ENCODE measurements at places on chromosomes 3 and 15. TPM values are rescaled to one million over a fixed set of nuclear protein-coding genes. Genes with fewer than 3 reads are reported as not detected.

ARHGEF26 gene
- total RNA-seq = 5.1 TPM

MME gene
- total RNA-seq = 1.9 TPM

SI gene
- total RNA-seq = not detected

MOBP gene
- not detected for total RNA-seq

HAPLN3 gene
- 2.9 TPM for total RNA-seq

GPR156 gene
- total RNA-seq = not detected

WNT5A gene
- 2.4 TPM for total RNA-seq

GRCh38 chr3:66196633-66197032, 24.2 kb upstream of the SLC25A26 start:
- no peak for DNase-seq
- H3K4me3 ChIP-seq = no peak overlapping the region
- H3K27me3 ChIP-seq = no peaks in the 10 kb centered on the region
- no peaks in the 10 kb centered on the region for H3K36me3 ChIP-seq

DNA sequence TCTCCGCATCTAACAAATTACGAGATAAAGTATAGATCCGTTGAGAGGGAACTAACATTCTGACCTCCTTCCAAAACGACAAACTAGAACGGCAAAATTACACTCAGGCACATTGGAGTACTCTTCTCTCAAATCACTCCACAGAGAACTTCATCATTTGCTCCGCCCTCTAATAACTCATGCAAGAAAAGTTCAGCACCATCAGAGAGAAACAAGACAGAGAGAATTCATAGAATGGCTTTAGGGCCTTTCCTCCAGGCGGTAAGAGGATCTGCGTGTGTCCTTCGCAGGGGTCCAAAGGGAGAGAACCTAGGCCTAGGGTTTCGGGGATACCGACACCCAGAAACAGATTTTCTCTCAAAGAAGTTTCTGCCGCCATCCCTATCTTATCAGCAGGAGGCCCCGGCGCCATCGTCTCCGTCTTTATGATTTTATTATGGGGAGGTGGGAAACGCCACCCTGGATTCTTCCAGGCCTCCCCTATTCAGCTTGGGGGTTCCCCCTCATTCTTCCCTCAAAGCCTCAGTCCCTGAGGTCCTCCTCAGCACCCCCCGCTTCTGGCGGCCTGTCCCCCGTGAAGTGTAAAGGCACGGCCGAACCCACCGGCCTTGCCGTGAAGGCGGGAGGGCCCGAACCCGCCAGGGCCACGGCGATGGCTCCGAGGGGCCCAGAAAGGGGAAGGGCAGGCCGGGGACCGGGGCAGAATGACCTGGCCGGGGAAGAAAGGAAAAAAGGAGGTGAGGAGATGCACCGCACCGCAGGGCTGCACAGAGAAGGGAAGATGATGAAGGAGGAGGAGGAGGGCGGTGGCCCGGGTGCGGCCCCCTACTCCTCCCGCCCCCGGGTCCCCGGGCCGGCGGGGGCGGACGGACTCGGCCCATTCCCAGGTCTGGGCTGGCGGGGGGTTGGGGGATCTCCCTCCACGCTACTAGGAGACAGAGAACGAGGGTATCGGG, 768 bp downstream of the UBXN7 start:
- no peaks in the 10 kb centered on the region for H3K27me3 ChIP-seq
- peak overlapping the region; percentile 77 for H3K27ac ChIP-seq
- no peaks in the 10 kb centered on the region for H3K4me1 ChIP-seq
- no peaks in the 10 kb centered on the region for H3K36me3 ChIP-seq

- no peak for DNase-seq
- no peaks in the 10 kb centered on the region for H3K27me3 ChIP-seq
- H3K4me3 ChIP-seq = no peak overlapping the region
- no peaks in the 10 kb centered on the region for H3K4me1 ChIP-seq
- H3K27ac ChIP-seq = no peak overlapping the region
- no peaks in the 10 kb centered on the region for H3K36me3 ChIP-seq
Observed at GRCh38 chr3:108357042-108357441, 60.7 kb downstream of the HHLA2 start.

DNA sequence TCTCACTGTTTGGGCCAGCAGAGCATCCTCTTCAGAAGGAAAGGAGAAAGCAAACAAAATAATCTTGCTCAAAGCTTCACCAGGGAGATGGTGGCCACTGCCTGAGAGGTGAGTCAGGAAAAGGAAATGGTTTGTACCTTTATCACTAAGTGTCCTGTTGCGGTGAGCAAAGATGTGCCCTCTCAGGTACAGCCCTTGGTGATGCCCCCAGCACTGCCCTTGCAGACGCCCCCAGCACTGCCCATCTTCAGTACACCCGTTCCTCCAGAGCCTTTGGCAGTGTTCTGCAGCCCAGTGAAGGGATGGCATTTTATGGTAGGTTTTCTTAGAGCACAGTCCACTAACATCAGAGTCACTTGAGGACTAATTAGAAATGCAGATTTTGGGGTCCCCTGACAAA, 92.3 kb downstream of the ZNF621 start:
- H3K4me1 ChIP-seq = no peaks in the 10 kb centered on the region
- H3K4me3 ChIP-seq = no peak overlapping the region
- H3K36me3 ChIP-seq = no peaks in the 10 kb centered on the region
- no peak overlapping the region for H3K27ac ChIP-seq
- H3K27me3 ChIP-seq = no peaks in the 10 kb centered on the region

GRCh38 chr15:66834881-66835878, 133.1 kb downstream of the SMAD6 start:
- no peaks in the 10 kb centered on the region for H3K27me3 ChIP-seq
- no peak overlapping the region for H3K4me3 ChIP-seq
- peak; percentile 40 for DNase-seq
- H3K27ac ChIP-seq = no peak overlapping the region
- H3K4me1 ChIP-seq = no peaks in the 10 kb centered on the region

GRCh38 chr3:97885931-97886824, 64.4 kb downstream of the CRYBG3 start:
- no peak overlapping the region for H3K27ac ChIP-seq
- DNase-seq = no peak
- H3K36me3 ChIP-seq = peaks cover 26% of the 10 kb centered on the region

- no peaks in the 10 kb centered on the region for H3K36me3 ChIP-seq
- H3K27me3 ChIP-seq = no peaks in the 10 kb centered on the region
- no peak overlapping the region for H3K4me3 ChIP-seq
- no peak overlapping the region for H3K27ac ChIP-seq
- no peaks in the 10 kb centered on the region for H3K4me1 ChIP-seq
Observed at GRCh38 chr3:87546216-87546615, 269.8 kb upstream of the POU1F1 start.

DNA sequence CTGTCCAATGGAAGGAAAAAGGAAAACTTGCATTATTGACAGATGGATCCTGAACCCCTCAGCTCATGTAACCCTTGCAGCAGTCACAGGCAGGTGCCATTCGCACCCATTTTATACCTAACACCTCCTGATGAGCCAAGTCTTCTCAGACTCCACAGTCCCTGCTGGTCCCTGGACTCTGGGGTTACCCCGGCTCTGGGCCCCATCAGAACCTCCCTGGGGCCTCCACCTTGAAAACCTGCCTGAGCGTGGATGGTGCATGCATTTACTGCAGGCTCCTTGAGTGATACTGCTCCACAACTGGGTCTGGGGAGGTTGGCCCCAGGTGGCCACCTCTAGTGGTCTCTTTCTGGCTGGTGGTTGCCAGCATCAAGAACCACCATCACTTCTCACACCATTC, 15.9 kb upstream of the DOCK3 start:
- no peaks in the 10 kb centered on the region for H3K27me3 ChIP-seq
- H3K27ac ChIP-seq = no peak overlapping the region
- no peaks in the 10 kb centered on the region for H3K4me1 ChIP-seq
- no peak overlapping the region for H3K4me3 ChIP-seq
- no peaks in the 10 kb centered on the region for H3K36me3 ChIP-seq

- no peaks in the 10 kb centered on the region for H3K27me3 ChIP-seq
- no peak overlapping the region for H3K27ac ChIP-seq
- no peak for DNase-seq
- H3K36me3 ChIP-seq = no peaks in the 10 kb centered on the region
Observed at GRCh38 chr15:80012060-80012726, 41.2 kb upstream of the BCL2A1 start.

DNA sequence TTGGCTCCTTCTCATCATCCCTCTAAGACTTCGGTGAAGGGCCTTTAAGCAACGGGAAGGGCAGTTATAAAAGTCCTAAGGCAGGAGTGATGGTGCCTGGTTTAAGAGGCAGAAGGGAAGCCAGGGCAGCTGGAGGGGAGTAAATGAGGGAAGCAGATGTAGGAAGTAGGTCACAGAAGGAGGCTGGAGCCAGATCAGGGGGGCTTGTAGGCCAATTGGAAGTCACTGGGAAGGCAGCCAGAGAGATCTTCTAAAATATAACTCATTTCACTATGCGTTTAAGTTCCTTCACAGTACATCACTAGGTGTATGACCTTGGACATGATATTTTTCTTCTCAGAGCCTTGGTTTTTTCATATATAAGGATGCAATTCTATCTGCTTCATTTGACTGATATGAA, 94.7 kb downstream of the MYH15 start:
- no peaks in the 10 kb centered on the region for H3K36me3 ChIP-seq
- H3K27me3 ChIP-seq = no peaks in the 10 kb centered on the region
- DNase-seq = no peak
- H3K4me3 ChIP-seq = no peak overlapping the region
- H3K27ac ChIP-seq = no peak overlapping the region

- H3K4me3 ChIP-seq = no peak overlapping the region
- no peak overlapping the region for H3K27ac ChIP-seq
- no peaks in the 10 kb centered on the region for H3K27me3 ChIP-seq
- no peaks in the 10 kb centered on the region for H3K36me3 ChIP-seq
Observed at GRCh38 chr15:84888639-84889038, 4.2 kb downstream of the SLC28A1 start.

GRCh38 chr3:105826778-105827634, 41.8 kb downstream of the CBLB start:
- no peak overlapping the region for H3K27ac ChIP-seq
- H3K36me3 ChIP-seq = no peaks in the 10 kb centered on the region
- peaks cover 17% of the 10 kb centered on the region for H3K4me1 ChIP-seq
- no peak for DNase-seq
- H3K27me3 ChIP-seq = no peaks in the 10 kb centered on the region

GRCh38 chr3:106811376-106811775, 565.9 kb upstream of the CCDC54 start:
- H3K27ac ChIP-seq = no peak overlapping the region
- H3K27me3 ChIP-seq = no peaks in the 10 kb centered on the region
- no peaks in the 10 kb centered on the region for H3K4me1 ChIP-seq
- no peak overlapping the region for H3K4me3 ChIP-seq
- no peak for DNase-seq

- no peaks in the 10 kb centered on the region for H3K27me3 ChIP-seq
- DNase-seq = no peak
- no peaks in the 10 kb centered on the region for H3K4me1 ChIP-seq
Observed at GRCh38 chr3:8371085-8371551, 130.5 kb upstream of the LMCD1 start.

DNA sequence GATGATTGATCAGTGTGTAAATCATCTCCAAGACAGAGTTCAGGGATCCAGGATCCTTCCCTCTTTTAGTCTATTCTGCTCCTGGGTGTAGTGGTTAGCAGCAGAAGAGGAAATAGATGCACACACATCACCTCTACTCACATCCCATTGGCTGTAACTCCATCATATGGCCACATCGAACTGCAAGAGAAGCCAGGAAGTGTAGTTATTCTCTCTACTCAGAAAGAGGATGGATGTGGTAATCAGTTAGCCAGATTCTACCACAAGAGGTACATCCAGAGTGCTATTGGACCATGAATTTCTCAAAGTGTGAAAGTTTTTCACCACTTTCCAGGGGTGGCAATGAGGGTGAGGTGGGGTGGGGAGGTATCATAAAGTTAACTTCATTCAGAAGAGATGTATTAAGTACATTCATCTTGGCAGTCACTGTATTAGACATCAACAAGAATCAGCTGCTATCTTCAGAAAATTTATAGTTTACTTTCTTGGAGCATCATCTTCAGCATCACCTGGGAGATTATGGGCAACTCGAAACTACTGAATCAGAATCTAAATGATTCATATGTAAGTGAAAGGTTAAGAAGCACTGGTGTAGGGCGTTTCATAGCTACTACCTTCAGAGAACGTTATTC, 60.6 kb upstream of the GAP43 start:
- H3K4me1 ChIP-seq = no peaks in the 10 kb centered on the region
- H3K27me3 ChIP-seq = no peaks in the 10 kb centered on the region
- H3K36me3 ChIP-seq = no peaks in the 10 kb centered on the region
- H3K27ac ChIP-seq = no peak overlapping the region
- DNase-seq = no peak
- H3K4me3 ChIP-seq = no peak overlapping the region

- H3K4me1 ChIP-seq = no peaks in the 10 kb centered on the region
- H3K27me3 ChIP-seq = no peaks in the 10 kb centered on the region
- no peaks in the 10 kb centered on the region for H3K36me3 ChIP-seq
- no peak overlapping the region for H3K4me3 ChIP-seq
- no peak for DNase-seq
- H3K27ac ChIP-seq = no peak overlapping the region
Observed at GRCh38 chr3:171648069-171648468, 162.2 kb downstream of the PLD1 start.

DNA sequence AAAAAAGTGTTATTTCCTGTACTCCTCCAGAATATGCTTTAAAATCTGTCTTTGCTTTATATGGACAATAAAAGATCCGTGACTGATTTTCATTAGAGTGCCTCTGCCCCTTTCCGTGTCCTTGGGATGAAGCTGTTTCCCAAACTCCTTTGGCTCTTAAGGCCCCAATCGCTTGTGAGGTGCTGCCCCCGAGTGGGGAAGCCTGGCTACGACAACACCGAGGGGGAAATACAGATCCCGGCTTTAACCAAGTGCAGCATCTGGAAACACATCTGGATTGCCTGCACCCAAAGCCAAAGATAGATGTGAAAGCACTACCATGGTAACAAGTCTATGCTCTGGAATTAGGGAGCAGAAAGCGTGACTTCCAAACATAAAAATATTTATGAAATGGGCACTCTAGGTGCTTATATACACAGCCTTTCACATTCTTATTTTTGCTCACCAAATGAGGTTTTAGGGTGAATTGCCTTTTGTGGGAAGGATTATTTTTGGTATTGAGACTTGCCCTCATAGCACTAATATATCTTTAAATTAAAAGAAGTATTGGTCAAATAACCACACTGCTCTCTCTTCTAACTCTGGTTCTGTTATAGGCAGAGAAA, 40.6 kb upstream of the ADCY5 start:
- H3K4me3 ChIP-seq = no peak overlapping the region
- no peaks in the 10 kb centered on the region for H3K27me3 ChIP-seq
- no peaks in the 10 kb centered on the region for H3K36me3 ChIP-seq
- H3K4me1 ChIP-seq = no peaks in the 10 kb centered on the region
- DNase-seq = peak; percentile 83
- H3K27ac ChIP-seq = no peak overlapping the region

DNA sequence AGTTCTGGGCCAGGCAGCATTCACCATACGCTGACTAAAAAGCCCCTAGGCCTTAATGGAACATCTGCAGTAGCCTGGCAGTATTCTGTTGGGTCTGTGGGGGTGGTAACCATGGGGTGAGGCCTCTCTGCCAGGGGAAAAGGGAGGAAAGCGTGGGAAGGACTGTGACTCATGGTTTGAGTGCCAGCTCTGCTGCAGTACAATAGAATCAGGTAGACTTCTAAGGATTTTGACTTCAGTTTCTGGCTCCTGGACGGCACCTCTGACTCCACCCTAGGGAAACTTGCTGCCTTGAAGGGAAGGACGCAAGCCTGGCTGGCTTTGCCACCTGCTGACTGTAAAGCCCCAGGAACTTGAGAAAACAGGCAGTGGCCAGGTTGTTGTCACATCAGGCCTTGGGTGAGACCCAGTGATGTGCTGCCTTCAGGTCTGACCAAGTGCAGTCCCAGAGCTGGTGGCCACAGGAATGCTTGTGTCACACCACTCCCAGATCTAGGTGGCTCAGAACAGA, 148.6 kb downstream of the SUCNR1 start:
- no peak for DNase-seq
- H3K4me3 ChIP-seq = no peak overlapping the region
- no peaks in the 10 kb centered on the region for H3K36me3 ChIP-seq
- no peaks in the 10 kb centered on the region for H3K27me3 ChIP-seq
- no peak overlapping the region for H3K27ac ChIP-seq
- H3K4me1 ChIP-seq = no peaks in the 10 kb centered on the region
